SHP77 treated with DMSO at 0.1 percent for 48 hours (cell line): ENCODE measurements at places on chromosomes 1 and 21.

- DNase-seq: no peak
These were observed 51.6 kb downstream of the SMYD3 start for GRCh38 chr1:246455476-246455875.

- DNase-seq: no peak
These were observed 14.8 kb downstream of the PI4KB start for GRCh38 chr1:151312411-151312810.

GRCh38 chr1:28927648-28928313 is 13.4 kb downstream of the EPB41 start:
- no peak for DNase-seq

DNA sequence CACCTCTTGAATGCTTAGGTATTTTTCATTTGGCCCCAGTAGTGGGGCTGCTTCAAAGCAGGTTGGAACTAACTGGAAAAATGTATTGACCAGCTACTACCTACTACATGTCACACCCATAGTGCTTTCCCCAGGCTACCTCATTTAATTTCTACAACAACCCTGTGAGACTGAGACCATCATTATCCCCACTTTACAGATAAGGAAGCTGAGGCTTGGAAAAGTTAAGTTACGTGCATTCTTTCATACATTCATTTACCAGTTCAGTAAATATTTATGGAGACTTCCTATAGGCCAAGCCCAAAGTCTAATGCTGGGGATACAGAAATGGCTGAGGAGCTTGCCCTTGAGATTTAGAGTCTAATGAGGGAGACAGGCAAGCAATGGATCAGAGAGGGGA is 14.5 kb upstream of the PADI3 start:
- no peak for DNase-seq

- no peak for DNase-seq
These were observed 6.7 kb upstream of the MYOM3 start for GRCh38 chr1:24118410-24119242.

GRCh38 chr1:33394770-33395169 is 36.1 kb downstream of the PHC2 start:
- no peak for DNase-seq

GRCh38 chr1:156894001-156894400 is 483 bp downstream of the PEAR1 start:
- DNase-seq: no peak

GRCh38 chr1:54553602-54554313 is 5.7 kb downstream of the ACOT11 start:
- no peak for DNase-seq

DNA sequence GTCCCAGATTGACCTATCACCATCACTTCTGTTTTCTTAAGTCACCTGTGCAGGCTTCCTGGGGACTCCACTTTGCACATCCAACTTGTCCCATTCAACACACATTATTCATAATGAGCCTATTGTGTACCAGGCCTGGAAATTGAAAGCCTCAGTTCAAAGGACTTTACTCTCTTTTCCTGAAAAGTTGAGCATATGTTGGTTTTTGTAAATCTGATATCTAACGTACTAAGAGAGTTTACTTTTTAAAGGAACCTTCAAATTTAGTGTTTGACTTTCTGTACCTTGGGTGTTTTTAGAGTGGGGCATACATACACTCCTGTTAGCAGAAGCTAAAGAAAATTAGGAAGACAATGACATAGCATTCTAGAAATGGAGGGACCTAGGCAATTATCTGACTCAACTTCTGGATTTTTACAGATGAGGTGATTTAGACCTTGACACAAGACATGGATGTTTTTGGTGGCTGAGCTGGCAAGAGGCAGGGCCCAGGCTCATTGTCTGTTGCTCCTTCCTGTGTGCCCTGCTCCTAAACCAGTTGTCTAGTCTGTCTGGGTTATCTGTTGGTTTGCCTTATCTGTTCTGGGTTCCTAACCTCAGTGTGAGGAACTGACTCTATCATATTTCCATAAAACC is 336.5 kb downstream of the RPS6KC1 start:
- DNase-seq: no peak

- DNase-seq: no peak
These were observed 440.9 kb downstream of the PRDM2 start for GRCh38 chr1:14140831-14141401.

DNA sequence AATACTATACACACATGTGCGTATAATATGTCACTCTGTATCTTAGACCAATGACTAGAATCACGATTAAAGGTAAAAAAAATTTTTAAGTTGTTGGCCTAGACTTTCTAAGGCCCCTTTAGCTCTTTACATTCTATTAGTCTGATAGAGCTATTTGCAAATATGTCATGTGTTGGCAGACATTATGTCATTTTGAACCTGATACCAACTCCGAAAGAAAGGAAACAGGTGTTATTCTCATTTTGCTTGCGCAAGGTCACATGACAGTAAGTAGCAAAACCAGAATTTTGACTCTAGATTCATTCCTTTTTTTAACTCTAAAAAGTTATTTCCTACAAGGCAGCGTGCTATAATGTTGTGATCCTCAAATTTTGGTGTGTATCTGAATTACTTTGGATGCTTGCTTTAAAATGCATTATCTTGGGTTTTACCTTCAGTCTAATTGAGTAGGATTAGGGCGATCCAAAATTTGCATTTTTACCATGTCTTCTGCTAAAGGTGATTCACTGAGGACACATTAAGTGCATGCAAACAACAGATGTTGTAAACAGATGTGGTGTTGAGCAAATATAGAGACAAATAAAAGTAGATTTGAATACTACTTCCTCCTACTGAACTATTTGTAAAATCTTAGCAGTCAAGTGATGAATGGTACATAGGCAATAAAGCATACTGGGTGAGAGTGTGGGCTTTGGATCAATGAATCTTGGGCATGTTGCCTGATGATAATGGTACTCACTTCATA is 63.5 kb upstream of the KIAA1614 start:
- no peak for DNase-seq

GRCh38 chr1:85033221-85033620 is 15.1 kb downstream of the MCOLN3 start:
- no peak for DNase-seq

- no peak for DNase-seq
These were observed 590.6 kb downstream of the NUF2 start for GRCh38 chr1:163912170-163912884.

DNA sequence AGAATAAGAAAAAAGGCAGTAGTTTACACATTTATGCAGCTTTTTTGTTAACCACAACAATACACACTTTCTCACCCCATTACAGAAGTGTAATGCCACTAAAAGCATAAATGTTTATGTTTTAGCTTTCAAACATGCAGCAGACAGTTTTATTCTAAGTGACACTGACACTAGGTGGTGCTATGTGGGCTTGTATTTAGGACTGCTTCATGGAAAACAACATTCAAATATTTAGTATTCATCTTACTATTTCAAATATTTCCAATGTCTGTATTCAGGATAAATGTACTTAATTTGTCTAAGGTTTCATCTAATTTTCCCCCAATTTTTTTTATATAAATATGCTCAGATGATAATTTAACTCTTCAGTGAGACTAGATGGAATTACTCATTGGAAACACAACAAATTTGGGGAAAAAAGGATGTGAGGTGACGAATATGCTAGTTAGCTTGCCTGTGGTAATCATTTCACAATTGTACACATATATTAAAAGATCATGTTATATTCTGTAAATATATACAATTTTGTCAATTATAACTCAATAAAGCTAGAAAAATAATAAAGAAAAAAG is 71.4 kb downstream of the USP1 start:
- peak; percentile 12 for DNase-seq

- no peak for DNase-seq
These were observed 52.0 kb downstream of the ZNHIT6 start for GRCh38 chr1:85656256-85656655.

DNA sequence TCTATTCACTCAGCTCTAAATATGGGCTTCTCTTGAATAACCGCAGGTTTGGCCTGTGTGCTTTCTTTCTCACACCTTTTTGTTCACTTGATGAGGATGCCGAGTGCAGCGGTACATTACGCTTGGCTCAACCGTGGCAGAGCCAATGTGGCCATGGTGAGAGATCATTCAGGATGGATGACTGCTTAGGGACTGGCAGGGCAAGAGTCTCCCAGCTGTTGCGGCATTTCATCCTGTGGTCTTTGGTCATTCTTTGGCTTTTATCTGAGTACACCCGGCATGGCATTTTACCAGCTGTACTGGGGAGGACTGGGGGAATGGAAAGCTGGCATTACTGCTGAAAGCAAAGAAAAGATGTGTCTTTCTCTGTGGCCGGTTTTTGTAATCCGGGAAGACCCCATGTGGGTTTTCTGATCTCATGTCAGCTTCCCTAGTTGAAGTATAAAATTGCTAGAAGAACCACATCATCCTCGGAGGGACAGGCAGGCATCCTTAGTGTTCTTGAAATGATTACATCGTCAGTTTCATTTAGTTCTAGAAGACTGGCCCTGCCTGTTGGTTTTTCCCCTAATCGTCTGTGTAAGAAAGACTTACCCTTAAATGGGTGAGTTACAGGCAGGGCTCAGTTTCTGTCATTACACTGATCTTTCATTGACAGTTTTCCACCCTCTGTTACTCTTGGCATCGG is 15.1 kb downstream of the PCP4 start:
- no peak for DNase-seq

GRCh38 chr21:15826147-15826780 is 96.5 kb downstream of the USP25 start:
- DNase-seq: no peak

DNA sequence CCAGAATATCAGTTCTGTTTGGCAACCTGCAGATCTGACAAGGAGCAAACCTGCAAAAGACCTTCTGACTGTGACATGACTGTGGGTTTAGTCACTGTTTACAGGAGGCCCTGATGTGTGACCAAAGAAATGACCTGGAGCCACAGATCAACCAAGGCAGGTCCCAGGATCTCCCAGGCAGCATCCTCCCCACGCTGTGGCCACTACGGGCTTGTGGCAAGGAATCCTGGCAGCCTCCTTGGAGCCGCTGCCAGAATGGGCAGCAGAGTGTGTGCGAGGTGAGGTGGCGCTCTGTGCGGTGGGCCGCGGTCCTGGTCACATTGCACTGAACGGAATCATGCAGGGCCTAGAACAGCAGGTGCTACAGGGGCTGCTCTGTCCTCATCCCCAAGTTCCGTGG is 15.9 kb downstream of the MCM3AP start:
- DNase-seq: no peak

DNA sequence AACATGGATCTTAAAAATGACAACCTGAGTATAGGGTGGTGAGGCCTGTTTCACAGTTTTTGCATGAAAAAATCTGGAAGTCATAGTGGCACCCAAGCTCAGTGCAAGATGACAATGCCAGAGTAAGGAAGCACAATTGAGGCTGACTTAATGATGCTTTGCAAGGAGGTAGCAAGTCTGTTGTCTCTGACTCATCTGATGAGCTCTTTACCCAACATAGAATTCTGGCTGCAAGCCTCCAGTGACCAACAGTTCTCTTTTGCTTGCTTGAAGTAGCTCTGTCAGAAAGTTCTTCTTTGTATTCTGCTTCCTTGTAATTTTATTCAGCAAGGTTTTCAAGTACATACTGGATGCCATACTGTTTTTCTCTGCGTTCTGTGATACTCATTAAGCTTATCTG is 117.1 kb downstream of the FOXD2 start:
- no peak for DNase-seq

GRCh38 chr1:166972826-166973225 is 2.5 kb downstream of the ILDR2 start:
- no peak for DNase-seq

DNA sequence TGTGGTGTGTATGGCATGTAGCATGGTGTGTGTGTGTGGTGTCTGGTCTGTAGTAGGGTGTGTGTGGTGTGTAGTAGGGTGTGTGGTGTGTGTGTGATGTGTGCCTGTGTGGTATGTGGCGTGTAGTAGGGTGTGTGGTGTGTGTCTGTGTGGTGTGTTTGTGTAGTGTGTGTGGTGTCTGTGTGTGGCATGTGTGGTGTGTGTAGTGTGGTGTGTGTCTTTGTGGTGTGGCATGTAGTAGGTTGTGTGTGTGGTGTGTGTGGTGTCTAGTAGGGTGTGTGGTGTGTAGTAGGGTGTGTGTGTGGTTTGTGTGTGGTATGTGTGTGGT is 85.5 kb downstream of the SYT2 start:
- DNase-seq: no peak

DNA sequence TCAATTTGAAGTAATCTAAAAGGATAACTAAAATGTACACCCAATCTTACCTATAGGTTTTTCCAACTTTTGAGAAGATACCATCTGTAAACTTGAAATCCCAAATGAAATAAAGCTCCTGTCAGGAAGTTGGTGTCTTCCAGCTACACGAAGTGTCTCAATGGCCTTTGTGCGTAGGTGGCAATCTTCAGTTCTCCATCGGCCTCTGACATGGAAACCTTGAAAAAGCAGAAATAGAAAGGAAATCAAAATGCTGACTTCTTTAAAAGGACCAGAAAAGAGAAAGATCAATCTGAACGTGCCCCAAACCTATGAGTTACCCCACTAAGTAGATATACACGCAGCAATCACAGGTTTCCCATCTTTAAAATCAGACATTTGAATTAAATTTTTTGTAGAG is 10.0 kb downstream of the MKNK1 start:
- DNase-seq: no peak

DNA sequence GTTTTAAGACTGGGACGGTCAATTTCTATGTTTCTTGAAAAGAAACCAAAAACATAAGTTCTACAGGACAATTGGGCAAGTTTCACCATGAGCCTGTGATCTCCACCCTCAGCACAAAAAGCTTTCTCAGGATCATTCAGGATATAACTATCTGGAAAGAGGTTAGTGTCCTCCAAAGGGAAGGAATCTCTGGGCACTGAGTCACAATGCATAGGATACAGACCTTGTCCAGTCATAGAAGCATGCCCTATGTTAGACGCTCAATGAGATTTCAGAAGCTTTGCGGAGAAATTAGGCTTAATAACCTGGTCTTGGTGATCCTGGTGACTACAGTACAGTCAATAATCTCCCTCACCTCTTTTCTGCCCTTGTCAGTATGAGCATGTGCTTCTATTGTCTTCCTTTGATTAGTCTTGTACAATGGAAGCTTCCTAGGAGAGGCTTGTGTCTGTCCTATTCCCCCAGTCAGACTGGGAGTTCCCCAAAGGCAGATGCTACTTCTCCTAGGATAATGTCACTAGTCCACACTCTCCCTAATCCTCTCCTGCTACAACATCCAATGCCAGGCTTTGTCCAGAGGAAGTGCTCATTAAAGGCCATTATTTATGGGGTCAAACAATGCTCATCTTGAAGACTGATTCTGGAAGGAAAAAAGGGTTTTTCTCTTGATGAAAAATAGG is 97.4 kb downstream of the KCNH1 start:
- DNase-seq: no peak

DNA sequence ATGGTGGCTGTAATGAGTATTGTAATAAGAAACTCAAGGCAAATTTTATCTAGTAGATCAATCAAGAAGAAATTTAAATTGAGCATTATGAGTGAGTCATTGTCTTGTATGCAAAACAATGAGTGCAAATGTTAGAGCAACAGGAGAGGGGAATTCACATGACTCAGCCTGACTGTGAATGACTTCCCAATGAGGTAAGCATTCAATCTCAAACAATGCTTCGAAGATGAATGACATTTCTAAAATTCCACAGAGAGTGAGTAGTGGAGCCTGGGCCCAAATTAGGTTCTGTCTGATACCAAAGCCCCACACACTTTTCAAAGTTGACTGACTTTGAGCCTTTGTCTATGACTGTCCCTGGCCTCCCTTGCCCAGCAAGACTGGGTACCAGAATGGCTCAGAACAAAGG is 738.0 kb downstream of the PTPRU start:
- DNase-seq: no peak

- DNase-seq: no peak
These were observed 226.2 kb upstream of the IRF2BP2 start for GRCh38 chr1:234836045-234836681.
